Ovary (tissue), 10 donors: ENCODE measurements at places on chromosomes 7 and 10. TPM values are rescaled to one million over a fixed set of nuclear protein-coding genes. Genes with fewer than 3 reads are reported as not detected.

The AUTS2 gene
- 54.9 TPM for total RNA-seq

The DDX56 gene
- total RNA-seq, result 72.1 TPM

The HYAL4 gene
- not detected for total RNA-seq

The HACD1 gene
- 7.2 TPM for total RNA-seq

The OPN4 gene
- not detected for total RNA-seq

The TSPAN15 gene
- 2.8 TPM for total RNA-seq

GRCh38 chr7:37320848-37321468 lies 127.7 kb downstream of the ELMO1 start:
- DNase-seq, result no peak
- H3K27me3 ChIP-seq, result no peaks in the 10 kb centered on the region
- no peaks in the 10 kb centered on the region for H3K36me3 ChIP-seq
- no peak overlapping the region for H3K4me3 ChIP-seq
- no peaks in the 10 kb centered on the region for H3K4me1 ChIP-seq

DNA sequence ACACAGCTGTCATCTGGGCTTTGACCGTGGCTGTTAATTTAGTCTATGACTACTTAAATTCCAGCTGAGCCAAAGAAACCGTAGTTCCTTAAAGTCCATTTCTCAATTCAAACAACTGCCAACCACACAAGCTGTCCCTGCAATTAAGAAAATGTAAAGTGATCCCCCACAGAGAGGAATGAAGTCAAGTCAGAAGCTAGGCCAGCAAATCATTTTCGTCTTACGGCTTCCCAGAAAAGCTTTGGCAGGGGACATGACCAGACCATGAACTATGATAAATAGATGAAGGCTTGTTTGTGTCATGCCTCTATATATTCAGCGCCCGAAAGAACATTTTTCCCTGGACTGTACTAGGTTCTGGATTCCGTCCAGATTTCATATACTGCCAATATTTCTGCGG lies 54.6 kb downstream of the HACD1 start:
- H3K27ac ChIP-seq, result no peak overlapping the region
- DNase-seq, result no peak
- no peak overlapping the region for H3K4me3 ChIP-seq
- no peaks in the 10 kb centered on the region for H3K36me3 ChIP-seq
- no peaks in the 10 kb centered on the region for H3K27me3 ChIP-seq

DNA sequence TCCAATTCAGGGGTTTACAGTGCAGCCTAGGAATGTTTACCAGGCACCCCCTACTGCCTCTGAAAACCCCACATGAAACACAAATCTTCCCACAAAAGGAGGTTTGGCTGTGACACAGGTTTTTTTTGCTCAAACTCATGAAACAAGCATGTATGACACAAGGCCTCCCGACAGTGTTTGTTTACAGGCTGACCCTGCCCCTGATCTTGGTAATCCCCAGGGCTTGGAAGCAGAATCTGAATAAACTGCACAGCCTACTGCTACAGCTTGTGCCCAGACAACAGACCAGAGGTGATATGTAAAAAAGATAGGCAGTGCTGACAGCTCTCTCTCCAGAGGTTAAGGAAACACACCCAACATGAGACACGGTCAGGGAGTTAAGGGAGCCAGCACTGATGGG lies 184.2 kb downstream of the KMT2E start:
- no peak overlapping the region for H3K27ac ChIP-seq
- H3K36me3 ChIP-seq, result no peaks in the 10 kb centered on the region
- no peaks in the 10 kb centered on the region for H3K27me3 ChIP-seq
- H3K4me3 ChIP-seq, result no peak overlapping the region
- no peak for DNase-seq
- H3K4me1 ChIP-seq, result peaks cover 4% of the 10 kb centered on the region

GRCh38 chr7:134447383-134447782 lies 11.5 kb downstream of the AKR1B1 start:
- no peaks in the 10 kb centered on the region for H3K36me3 ChIP-seq
- no peak overlapping the region for H3K4me3 ChIP-seq
- H3K27me3 ChIP-seq, result no peaks in the 10 kb centered on the region

- peaks cover 4% of the 10 kb centered on the region for H3K4me1 ChIP-seq
- DNase-seq, result peak; percentile 62
- no peak overlapping the region for H3K27ac ChIP-seq
- no peaks in the 10 kb centered on the region for H3K36me3 ChIP-seq
- no peak overlapping the region for H3K4me3 ChIP-seq
- no peaks in the 10 kb centered on the region for H3K27me3 ChIP-seq
Measured at GRCh38 chr10:122342293-122343134, 32.0 kb upstream of the PLEKHA1 start.

DNA sequence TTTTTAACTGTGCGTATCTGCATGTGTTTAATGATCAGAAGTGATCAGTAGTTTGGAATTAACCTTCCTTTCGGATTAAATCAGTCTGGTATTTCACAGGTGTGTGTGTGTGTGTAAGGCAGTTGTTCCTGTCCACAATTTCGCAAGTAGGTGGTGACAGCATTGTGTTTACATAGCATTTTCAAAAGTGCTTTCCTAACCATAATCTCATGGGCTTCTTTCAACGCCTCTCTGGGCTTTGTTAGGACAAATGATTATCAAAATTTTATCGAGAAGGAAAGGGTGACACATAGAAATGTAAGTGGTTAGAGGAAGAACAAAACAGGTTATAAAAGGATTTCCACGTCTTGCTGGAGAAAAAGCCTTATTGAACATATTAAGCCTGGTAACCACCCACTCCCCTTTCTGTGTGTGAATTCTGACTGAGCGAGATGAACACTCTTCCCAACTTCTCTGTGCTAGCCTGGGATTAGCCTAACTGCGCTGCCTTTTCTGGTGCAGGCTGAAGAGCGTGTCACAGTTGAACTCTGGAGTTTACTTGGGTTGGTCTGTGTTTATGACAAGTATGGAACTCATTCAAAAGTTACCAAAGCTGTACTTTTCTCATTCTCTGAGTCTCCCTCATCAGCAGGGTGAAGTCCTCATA lies 292.3 kb upstream of the PITRM1 start:
- H3K27ac ChIP-seq, result no peak overlapping the region
- no peak for DNase-seq
- no peaks in the 10 kb centered on the region for H3K36me3 ChIP-seq
- H3K27me3 ChIP-seq, result no peaks in the 10 kb centered on the region
- H3K4me3 ChIP-seq, result no peak overlapping the region
- H3K4me1 ChIP-seq, result peaks cover 17% of the 10 kb centered on the region

- no peaks in the 10 kb centered on the region for H3K27me3 ChIP-seq
- no peak overlapping the region for H3K27ac ChIP-seq
- no peak overlapping the region for H3K4me3 ChIP-seq
Measured at GRCh38 chr7:28855538-28856217, 102.5 kb downstream of the TRIL start.

DNA sequence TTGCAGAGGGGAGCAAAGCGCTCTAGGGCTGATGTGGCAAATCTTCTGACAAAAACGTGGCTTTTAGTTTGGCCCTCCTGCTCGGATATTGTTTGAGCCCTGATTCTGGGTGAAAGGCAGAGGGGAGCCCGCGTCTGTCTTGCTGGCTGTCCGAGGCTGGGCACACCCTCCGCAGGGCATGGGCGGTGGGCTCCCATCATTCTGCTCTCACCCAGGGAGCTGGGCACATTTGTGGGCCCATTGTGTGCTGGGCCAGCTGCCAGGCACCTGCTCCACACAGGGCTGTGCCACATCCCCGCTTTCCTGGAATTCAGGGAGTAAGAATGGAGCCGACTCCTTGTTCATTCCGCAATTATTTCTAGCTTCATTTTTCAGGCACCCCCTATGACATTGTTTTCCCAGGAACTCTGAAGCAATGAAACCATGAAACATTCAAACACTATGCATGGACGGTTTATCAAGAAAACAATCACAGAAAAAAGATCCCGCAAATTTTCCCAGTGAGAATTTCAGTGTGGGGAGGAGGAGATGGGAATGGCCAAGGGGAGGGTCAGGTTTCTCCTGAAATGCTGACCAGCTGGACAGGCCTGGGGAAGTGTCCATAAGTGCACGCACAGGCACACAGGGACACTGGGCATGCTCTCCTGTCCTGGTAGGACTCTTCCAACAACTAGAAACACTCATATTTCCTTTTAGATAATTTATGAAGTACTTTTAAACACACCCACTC lies 341.1 kb downstream of the CXCL12 start:
- no peaks in the 10 kb centered on the region for H3K36me3 ChIP-seq
- peaks cover 9% of the 10 kb centered on the region for H3K4me1 ChIP-seq
- DNase-seq, result no peak
- no peak overlapping the region for H3K27ac ChIP-seq
- H3K27me3 ChIP-seq, result no peaks in the 10 kb centered on the region

DNA sequence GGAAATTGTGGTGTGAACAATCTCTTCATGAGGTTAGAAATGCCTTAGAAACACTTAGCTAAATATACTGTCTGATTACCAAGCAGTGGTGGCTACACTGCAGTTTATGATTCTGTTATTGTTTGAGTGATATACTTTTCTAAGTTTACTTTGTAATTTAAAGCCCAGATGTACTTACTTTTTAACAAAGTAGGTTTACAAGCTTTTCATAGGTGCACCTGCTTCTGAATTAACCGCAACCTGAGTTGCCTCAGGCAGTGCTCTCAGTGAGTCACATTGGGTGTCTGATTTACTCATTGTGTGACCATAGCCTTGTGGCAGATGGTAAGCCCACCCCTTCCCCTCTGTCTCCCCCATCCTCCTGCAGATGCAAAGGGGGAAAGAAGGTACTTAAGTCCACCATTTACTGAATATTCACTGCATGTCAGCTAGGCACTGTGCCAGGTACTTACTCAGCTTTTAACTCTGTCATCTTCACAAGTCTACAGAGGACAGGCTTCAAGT lies 9.0 kb downstream of the MTURN start:
- no peak for DNase-seq
- no peaks in the 10 kb centered on the region for H3K36me3 ChIP-seq
- H3K27ac ChIP-seq, result no peak overlapping the region
- peaks cover 2% of the 10 kb centered on the region for H3K4me1 ChIP-seq
- H3K27me3 ChIP-seq, result no peaks in the 10 kb centered on the region

DNA sequence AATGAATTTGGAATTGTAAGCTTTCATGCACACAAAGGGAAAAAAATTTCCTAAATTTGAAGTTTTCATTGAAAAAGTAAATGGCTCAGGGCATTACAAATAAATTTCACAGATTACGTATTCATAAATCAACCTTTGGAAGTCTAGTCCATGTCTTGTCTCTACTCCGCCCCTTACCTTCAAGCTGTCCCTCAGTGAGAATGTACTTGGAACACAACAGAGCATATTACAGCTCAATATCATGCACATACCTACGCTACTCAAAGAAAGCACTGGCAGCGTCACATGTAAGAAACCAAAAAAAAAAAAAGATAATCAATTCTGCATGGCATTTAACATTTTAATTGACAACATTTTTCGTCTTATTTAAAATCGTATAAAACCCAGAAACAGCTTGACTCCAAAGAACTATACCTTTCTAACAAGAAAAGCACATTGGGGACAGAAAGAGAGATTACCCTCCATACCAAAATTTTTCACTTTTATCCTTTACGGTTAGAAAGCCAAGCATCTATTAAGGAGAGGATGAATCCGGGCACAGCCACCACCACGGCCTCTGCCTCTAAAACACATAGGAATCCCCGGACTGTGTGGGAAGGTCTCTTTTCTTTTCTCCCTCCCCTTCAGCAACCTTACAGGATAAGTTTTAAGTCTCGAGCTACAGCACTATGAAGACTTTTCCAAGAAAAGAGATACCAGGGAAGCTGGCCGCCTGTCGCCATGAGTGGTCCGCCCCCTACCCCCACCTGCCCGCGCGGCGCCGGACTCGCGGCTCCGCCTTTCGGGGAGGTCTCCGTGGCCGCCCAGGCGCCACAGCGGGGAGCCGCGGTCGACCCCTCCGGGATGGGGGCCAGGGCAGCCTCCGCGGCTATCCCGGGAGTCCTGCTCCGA lies 1.1 kb downstream of the JMJD1C start:
- no peaks in the 10 kb centered on the region for H3K27me3 ChIP-seq
- no peaks in the 10 kb centered on the region for H3K36me3 ChIP-seq
- peak overlapping the region; percentile 66 for H3K4me3 ChIP-seq
- H3K4me1 ChIP-seq, result no peaks in the 10 kb centered on the region
- DNase-seq, result no peak

GRCh38 chr10:100744987-100745881 lies at the start of gene PAX2:
TSS of gene PAX2 (plus strand) at chr10:100745582. CDS start at chr10:100746261, 679 bp downstream.
- DNase-seq, result no peak
- no peak within 1 kb of the TSS for H3K27ac ChIP-seq

- no peaks in the 10 kb centered on the region for H3K36me3 ChIP-seq
- H3K4me1 ChIP-seq, result no peaks in the 10 kb centered on the region
- H3K27me3 ChIP-seq, result no peaks in the 10 kb centered on the region
- no peak overlapping the region for H3K27ac ChIP-seq
- no peak overlapping the region for H3K4me3 ChIP-seq
- no peak for DNase-seq
Measured at GRCh38 chr7:39360038-39360437, 206.2 kb upstream of the YAE1 start.

GRCh38 chr10:70820976-70821750 lies 5.4 kb downstream of the SGPL1 start:
- H3K4me1 ChIP-seq, result no peaks in the 10 kb centered on the region
- H3K4me3 ChIP-seq, result no peak overlapping the region
- no peak overlapping the region for H3K27ac ChIP-seq

DNA sequence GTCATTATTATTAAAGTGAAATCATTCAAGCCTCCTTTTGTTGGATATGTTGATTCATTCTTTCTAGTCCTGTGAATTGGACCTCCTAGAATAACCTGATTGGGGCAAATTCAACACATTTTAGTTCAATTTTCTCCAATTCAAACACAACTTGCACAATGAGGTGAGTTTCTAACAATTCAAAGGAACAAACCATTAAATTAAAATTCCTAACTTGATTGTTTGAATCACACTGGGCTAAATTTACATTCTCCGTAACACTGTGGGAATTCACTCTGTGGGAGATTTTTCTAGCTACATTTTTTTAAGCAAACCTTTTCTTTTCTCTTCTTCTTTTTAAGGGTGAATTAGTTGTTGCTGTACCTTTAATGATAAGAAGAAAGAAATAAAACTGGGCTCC lies 68.3 kb upstream of the CABCOCO1 start:
- no peaks in the 10 kb centered on the region for H3K36me3 ChIP-seq
- no peak overlapping the region for H3K4me3 ChIP-seq
- DNase-seq, result no peak
- no peaks in the 10 kb centered on the region for H3K4me1 ChIP-seq
- no peak overlapping the region for H3K27ac ChIP-seq

- no peak for DNase-seq
- H3K4me1 ChIP-seq, result peaks cover 10% of the 10 kb centered on the region
- no peaks in the 10 kb centered on the region for H3K36me3 ChIP-seq
- H3K27me3 ChIP-seq, result no peaks in the 10 kb centered on the region
- H3K4me3 ChIP-seq, result no peak overlapping the region
Measured at GRCh38 chr10:62637249-62638061, 167.1 kb upstream of the ADO start.

DNA sequence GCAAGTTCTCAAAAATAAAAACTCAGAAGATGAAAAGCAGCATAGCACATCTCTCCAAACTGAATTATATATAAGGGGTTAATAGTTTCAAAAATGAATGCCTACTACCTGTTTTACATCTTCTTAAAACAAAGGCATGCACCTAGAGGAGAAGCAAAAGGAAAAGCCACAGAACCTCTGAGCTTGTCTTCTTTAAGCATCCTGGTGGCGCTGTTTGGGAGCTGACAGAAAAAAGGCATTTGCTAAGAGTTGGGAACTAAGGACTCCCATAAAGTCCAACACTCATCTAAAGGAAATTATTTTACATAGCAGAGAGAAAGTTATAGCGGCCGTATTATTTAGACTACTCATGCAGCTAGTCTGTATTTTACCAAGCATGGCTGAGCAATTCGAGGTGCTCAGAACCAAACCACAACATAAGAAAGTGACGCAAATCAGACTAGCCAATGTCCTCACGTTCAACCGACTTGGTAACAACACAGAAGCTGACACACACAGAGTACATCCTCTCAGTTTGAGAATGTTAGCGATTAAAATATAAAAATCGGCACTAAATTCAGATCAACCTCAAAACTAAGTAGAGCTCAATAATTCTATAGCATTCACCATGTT lies 38.8 kb downstream of the PTN start:
- H3K27me3 ChIP-seq, result no peaks in the 10 kb centered on the region
- no peak for DNase-seq
- no peaks in the 10 kb centered on the region for H3K4me1 ChIP-seq
- H3K27ac ChIP-seq, result no peak overlapping the region
